Ureter (tissue), 1 donor: ENCODE measurements at places on chromosomes 2 and 18.
A peak's percentile ranks its signal among the peaks of the same experiment; 100 is the strongest.

GRCh38 chr18:65326805-65327204, 424.0 kb upstream of the CDH7 start:
- no peak for DNase-seq

- DNase-seq: no peak
Measured at GRCh38 chr2:114222344-114222743, 220.1 kb upstream of the DPP10 start.

- no peak for DNase-seq
Measured at GRCh38 chr2:116416731-116417377, 1397.6 kb upstream of the DDX18 start.

- peak; percentile 44 for DNase-seq
Measured at GRCh38 chr2:231321556-231322334, 73.8 kb upstream of the B3GNT7 start.

DNA sequence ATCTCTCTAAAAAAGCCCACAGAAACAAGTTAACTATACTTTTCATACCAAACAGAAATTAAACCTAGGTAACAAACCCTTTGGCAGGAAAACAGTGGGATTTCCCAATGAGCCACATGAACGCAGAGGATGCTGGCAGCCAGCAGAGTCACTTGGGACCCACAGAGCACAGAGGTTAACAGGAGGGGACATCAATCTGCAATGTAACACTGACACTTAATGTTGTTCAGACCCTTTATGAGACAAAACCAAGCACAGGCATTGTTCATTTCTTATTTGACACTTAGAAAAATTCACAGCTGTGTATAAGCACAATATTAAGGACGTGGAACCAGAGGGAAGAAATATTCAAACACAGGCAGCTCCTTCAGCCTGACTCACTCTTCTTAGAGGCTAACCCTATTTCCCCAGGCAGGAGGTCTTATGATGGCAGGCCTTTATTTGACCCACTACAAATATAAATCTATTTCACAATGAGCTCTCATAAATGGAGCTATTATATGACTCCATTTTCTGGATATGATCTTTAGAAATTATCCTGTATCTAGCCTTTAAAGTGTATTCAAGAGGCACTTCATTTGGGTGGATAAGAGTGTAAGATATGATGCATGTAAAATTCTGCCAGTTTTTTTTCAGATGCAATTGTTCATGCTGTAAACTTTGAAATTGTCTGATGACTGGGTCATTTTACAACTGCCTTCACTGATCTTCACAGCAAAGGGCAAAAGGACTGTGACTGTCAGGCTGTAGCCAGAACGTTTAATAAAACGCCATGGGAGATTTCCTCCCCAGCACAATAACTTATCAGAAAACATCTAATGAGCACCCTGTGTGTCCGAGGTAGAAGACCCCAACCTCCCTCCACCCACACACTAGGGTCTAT, 132.8 kb upstream of the SATB2 start:
- no peak for DNase-seq

GRCh38 chr2:227389661-227390060, 1.9 kb upstream of the SCYGR1 start:
- DNase-seq: no peak

DNA sequence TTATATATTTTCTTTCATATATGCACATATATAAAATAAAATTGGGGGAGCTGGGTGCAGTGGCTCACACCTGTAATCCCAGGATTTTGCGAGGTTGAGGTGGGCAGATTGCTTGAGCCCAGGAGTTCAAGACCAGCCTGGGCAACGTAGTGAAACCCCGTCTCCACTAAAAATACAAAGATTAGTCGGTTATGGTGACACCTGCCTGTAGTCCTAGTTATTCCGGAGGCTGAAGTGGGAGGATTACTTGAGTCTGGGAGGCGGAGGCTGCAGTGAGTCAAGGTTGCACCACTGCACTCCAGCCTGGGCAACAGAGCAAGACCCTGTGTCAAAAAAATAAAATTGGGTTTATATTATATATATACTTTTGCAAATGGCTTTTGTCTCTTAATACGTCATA, 39.6 kb upstream of the TFCP2L1 start:
- DNase-seq: no peak
